Naive thymus-derived CD8-positive, alpha-beta T cell (primary cell): ENCODE measurements at places on chromosomes 1 and 21. TPM values are rescaled to one million over a fixed set of nuclear protein-coding genes. Genes with fewer than 3 reads are reported as not detected.

Gene ACTN2
- total RNA-seq = not detected

Gene REG4
- 18.1 TPM for total RNA-seq

Gene CHI3L2
- total RNA-seq = 6.5 TPM

Gene CREB3L4
- 11.1 TPM for total RNA-seq

GRCh38 chr1:2189459-2190425 lies 4.8 kb downstream of the FAAP20 start:
- peak overlapping the region; percentile 80 for H3K4me3 ChIP-seq
- peaks cover 19% of the 10 kb centered on the region for H3K4me1 ChIP-seq
- no peaks in the 10 kb centered on the region for H3K36me3 ChIP-seq

- peaks cover 2% of the 10 kb centered on the region for H3K4me1 ChIP-seq
- H3K27ac ChIP-seq = no peak overlapping the region
- no peaks in the 10 kb centered on the region for H3K36me3 ChIP-seq
- DNase-seq = no peak
- no peak overlapping the region for H3K4me3 ChIP-seq
- peaks cover 17% of the 10 kb centered on the region for H3K27me3 ChIP-seq
These were observed 54.3 kb upstream of the DESI2 start for GRCh38 chr1:244598611-244599010.

DNA sequence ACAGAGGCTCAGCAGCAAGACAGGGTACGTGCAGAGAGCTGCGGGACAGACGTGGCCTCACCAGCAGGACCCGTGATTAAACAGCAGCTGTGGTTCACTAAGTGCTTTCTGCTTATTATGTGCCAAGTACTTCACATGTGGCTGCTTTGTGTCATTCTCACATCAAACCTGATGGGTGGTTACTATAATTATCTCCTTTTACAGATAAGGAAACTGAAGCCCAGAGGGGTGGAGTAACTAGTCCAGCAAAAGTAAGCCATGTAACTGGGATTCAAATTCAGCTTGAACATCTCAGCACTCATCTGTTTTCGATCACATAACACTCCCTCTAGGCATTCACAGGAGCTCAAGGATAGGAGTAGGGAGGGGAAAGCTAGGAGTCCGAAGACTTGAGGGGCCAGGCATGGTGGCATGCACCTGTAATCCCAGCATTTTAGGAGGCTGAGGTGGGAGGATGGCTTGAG lies 50.8 kb upstream of the CLIC4 start:
- DNase-seq = no peak
- no peaks in the 10 kb centered on the region for H3K27me3 ChIP-seq
- H3K4me3 ChIP-seq = no peak overlapping the region
- no peaks in the 10 kb centered on the region for H3K4me1 ChIP-seq

GRCh38 chr21:42473498-42474042 lies 22.5 kb downstream of the RSPH1 start:
- no peaks in the 10 kb centered on the region for H3K27me3 ChIP-seq
- no peak for DNase-seq
- no peak overlapping the region for H3K27ac ChIP-seq
- peaks cover 3% of the 10 kb centered on the region for H3K4me1 ChIP-seq

- no peaks in the 10 kb centered on the region for H3K4me1 ChIP-seq
- H3K27ac ChIP-seq = no peak overlapping the region
- H3K27me3 ChIP-seq = no peaks in the 10 kb centered on the region
- no peak overlapping the region for H3K4me3 ChIP-seq
- DNase-seq = no peak
- H3K36me3 ChIP-seq = no peaks in the 10 kb centered on the region
These were observed 75.7 kb downstream of the BCAR3 start for GRCh38 chr1:93605812-93606512.

DNA sequence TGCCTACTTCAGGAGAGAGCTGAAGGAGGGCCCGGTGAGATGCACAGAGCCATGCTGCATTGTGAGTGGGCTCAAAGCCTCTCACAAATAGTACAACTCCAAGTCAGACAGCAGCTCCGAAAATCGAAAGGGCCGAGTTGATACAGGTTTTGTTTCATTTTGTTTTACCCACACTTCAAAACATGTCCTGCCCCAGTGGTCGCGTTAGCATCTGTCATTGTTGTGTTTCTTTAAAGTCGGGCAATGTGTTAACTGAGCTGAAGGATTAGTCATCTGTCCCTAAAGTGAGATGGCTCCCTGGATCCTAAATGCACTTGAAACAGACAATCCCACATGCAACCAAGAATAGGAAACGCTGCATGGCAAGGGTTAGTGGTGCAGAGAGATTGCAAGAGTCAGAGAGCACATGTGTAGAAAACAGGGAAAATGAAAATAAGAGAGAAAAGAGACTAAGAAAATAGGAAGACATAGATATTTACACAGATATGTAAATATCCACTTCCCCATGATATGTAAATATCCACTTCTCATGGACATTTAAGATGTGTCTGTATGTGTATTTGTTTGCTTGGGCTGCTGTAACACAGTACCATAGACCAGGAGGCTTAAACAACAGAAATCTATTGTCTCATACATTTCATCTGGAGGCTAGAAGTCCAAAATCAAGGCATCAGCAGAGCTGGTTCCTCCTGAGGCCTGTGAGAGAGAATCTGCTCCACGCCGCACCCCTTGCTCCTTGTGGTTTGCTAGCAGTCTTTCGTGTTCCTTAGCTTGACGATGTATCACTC lies 131.4 kb upstream of the RAB4A start:
- peak; percentile 25 for DNase-seq
- H3K4me3 ChIP-seq = peak overlapping the region; percentile 85
- H3K4me1 ChIP-seq = peaks cover 35% of the 10 kb centered on the region
- H3K27me3 ChIP-seq = no peaks in the 10 kb centered on the region
- peak overlapping the region; percentile 87 for H3K27ac ChIP-seq
